Esophagus muscularis mucosa (tissue), 4 donors: ENCODE measurements at places on chromosomes 6 and 20. TPM values are rescaled to one million over a fixed set of nuclear protein-coding genes. Genes with fewer than 3 reads are reported as not detected.

GRCh38 chr6:33698494-33698893, 13.0 kb downstream of the UQCC2 start:
- no peaks in the 10 kb centered on the region for H3K27me3 ChIP-seq
- H3K36me3 ChIP-seq: peaks cover 60% of the 10 kb centered on the region
- no peak overlapping the region for H3K27ac ChIP-seq
- H3K4me1 ChIP-seq: peaks cover 60% of the 10 kb centered on the region
- no peak for DNase-seq

GRCh38 chr6:169220068-169220964, 33.3 kb downstream of the THBS2 start:
- H3K27ac ChIP-seq: no peak overlapping the region
- H3K4me3 ChIP-seq: no peak overlapping the region
- H3K4me1 ChIP-seq: peaks cover 12% of the 10 kb centered on the region
- H3K36me3 ChIP-seq: no peaks in the 10 kb centered on the region

DNA sequence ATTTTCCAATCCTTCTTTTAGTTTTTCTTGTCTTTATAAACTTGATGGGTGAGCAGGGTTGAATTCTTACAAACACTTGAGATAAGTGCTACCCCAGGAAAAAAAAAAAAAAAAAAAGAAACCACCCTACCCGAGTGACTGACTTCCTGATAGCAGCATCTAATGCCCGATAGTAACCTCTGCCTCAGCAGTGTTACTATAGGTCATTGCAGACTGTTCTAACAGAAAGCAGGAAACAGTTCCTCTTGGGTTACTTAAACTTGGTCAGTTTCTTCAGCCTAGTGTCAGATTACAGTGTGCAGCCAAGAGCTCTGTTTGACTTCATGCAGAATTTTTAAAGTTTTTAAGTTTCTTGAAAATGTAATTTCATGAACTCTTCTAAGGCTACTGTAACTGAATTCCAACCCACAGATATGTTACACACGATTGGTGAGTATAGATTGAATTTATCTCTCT, 2.1 kb downstream of the MYLIP start:
- peak overlapping the region; percentile 94 for H3K27ac ChIP-seq
- H3K4me3 ChIP-seq: peak overlapping the region; percentile 99
- H3K27me3 ChIP-seq: no peaks in the 10 kb centered on the region
- no peak for DNase-seq

DNA sequence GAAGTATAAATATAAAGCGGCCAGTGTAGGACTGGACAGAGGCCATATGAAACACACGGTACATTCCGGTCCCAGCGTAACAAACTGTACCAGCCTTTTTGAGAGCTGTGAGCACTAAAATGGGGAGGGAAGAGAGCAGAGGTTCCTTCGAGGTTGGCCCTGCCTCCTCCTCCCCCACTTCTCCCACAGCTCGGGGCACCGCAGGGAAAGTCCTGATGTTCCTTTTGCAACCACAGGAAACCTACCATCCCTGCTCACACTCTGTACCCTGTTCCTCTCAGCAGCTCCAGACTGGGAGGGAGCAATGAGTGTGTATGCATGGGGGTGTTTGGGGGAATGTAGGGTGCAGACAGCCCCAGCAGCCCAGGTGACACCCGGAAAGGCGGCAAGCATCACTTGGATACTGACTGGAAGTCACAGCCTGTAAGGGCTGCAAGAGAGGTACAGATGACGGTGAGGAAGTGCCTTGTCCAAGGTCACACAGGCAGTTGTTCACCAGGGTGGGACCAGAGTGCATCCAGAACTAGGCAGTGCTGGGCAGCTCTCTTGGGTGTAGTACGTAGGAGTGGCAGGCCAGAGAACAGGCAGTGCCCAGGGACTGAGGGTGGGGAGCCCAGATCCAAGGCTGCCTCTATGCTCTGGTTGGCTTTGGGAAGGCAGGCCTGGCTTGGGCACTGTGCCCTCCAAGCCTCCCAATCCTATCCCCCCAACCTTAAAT, 11.0 kb upstream of the ARMC12 start:
- peak; percentile 96 for DNase-seq
- no peaks in the 10 kb centered on the region for H3K36me3 ChIP-seq
- no peaks in the 10 kb centered on the region for H3K27me3 ChIP-seq
- peak overlapping the region; percentile 98 for H3K27ac ChIP-seq
- H3K4me1 ChIP-seq: peaks cover 98% of the 10 kb centered on the region

ZC2HC1B gene
- total RNA-seq: not detected

GRCh38 chr6:53982366-53983050, 128.7 kb upstream of the MLIP start:
- no peaks in the 10 kb centered on the region for H3K36me3 ChIP-seq
- no peak for DNase-seq
- no peaks in the 10 kb centered on the region for H3K27me3 ChIP-seq
- H3K4me1 ChIP-seq: peaks cover 5% of the 10 kb centered on the region

- no peak overlapping the region for H3K27ac ChIP-seq
- H3K36me3 ChIP-seq: no peaks in the 10 kb centered on the region
- no peak overlapping the region for H3K4me3 ChIP-seq
- no peak for DNase-seq
- peaks cover 24% of the 10 kb centered on the region for H3K4me1 ChIP-seq
These were observed 157.2 kb downstream of the PTPRK start for GRCh38 chr6:128363020-128363813.

DNA sequence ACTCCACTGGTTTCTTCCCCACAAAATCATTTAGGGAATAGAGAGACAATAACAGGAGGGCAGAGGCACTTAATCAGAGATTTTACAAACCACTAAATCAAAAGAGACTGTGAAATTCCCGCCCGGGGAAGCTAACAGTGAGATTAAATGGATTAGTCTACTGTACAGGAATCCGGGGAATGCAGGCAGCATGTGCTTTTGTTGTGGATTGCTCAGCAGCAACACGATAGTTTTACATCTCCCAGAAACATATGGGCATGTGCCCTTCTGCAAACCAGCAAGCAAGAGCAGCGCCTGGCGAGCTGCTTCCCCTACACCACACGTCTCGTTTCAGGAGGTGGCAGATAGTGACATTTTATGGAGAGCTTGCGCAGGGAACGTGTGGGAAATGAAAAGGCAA, 382.3 kb downstream of the CD83 start:
- no peak for DNase-seq
- H3K27ac ChIP-seq: no peak overlapping the region
- no peak overlapping the region for H3K4me3 ChIP-seq
- no peaks in the 10 kb centered on the region for H3K27me3 ChIP-seq
- no peaks in the 10 kb centered on the region for H3K36me3 ChIP-seq

DNA sequence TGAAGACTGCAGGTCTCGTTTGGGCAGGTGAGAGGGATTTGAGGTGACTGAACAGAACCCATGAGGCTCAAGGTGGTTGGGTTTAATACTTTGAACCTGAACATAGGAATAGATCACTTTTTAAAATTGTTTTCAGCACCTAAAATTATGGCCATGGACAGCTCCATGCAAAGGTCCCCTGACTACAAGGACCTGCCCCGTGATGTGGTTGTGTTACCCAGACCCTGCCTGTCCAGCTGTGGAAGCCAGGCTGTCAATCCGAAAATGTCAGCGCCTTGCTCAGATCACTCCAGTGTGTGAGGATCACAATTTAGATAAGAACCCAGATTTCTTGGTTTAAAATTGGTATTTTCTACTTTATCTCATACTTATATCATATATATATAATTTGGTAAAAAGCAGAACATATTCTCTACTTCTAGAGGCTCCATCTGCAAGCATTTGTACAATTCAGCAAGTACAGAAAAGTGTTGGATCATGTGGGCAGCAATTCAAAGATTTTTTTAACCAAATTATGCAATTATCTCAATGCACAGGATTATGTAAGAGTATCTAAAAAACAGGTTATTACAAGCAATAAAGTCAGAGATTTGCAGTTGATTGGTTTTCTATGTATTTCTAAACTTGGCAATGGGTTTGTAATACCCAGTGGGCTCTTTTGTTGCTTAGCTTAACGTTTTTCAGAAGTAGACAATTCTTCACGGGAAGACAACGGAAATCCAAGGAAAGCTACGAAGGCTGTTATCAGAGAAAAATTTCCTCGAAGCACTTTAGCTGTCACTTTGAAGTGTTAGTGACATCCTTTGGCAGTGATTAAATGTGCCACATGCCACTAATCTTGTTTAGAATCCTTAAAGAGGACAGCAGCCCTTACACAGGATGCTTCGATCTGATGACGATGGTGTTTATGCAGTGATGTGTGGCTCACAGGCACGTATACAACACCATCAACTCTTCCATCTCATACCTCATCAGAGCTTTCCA, 24.1 kb upstream of the RPS6KA2 start:
- H3K36me3 ChIP-seq: no peaks in the 10 kb centered on the region
- H3K27me3 ChIP-seq: no peaks in the 10 kb centered on the region
- no peak overlapping the region for H3K4me3 ChIP-seq

DNA sequence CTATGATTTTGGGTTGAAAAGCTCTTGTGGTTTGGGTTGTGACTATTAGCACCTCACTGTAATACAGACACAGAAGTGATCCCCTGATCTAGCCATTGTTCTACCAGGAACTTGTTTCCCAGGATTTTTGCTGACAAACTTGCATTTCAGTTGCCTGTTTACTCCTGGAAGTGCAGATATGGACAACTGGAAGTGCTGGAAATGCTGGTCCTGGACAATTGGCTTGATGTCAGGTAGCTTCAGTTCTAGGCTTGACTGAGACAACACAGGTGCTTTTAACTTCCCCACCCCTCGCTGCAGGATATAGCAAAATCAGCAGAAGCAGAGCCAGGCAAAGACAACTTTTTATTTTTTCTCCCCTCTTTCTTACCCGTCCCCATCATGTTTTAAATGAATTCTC, 27.1 kb upstream of the FBXO30 start:
- H3K27me3 ChIP-seq: no peaks in the 10 kb centered on the region
- no peak overlapping the region for H3K4me3 ChIP-seq
- H3K36me3 ChIP-seq: no peaks in the 10 kb centered on the region
- no peak for DNase-seq

GRCh38 chr20:19466206-19466928, 253.9 kb downstream of the SLC24A3 start:
- no peak overlapping the region for H3K4me3 ChIP-seq
- H3K36me3 ChIP-seq: no peaks in the 10 kb centered on the region
- no peaks in the 10 kb centered on the region for H3K27me3 ChIP-seq
- no peak for DNase-seq

DNA sequence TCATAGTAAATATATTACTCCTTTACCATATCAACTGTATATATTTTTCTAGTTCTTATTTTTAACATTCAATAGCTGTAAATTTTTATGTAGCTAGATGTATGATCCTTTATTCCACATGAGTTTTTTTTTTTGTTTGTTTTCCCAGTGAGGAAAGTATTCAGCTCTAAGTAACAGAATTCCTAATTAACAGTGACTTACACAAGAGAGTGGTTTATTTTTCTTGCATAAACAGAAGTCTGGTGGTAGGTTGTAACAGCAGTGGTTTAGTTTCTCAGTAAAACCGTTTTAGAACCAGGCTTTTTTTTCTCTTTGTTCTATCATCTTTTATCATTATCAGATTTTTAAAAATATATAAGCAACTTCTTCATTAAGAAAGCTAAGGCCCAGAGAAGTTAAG, 116.9 kb upstream of the FLRT3 start:
- H3K27me3 ChIP-seq: no peaks in the 10 kb centered on the region
- H3K4me3 ChIP-seq: no peak overlapping the region
- no peaks in the 10 kb centered on the region for H3K36me3 ChIP-seq
- H3K27ac ChIP-seq: no peak overlapping the region
- DNase-seq: no peak

ARHGAP40 gene
- not detected for total RNA-seq

DNA sequence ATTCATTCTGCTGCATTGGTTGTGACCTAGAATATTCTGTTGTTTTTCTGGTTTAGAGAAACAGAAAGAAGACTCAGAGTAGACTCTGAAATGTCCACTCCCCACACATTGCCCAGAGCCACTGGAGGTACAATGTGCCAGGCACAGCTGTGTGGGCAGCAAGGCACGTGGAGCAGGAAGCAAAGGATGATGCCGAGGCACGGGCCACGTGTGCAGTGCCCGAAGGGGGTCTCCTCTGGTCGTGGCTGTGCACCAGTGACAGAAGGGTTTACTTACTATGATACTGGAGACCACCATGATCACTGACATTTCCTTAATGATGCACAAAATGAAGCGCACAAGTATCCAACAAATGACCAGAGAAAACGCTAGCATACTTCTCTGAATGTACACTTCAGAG, 488.9 kb downstream of the PRKN start:
- no peaks in the 10 kb centered on the region for H3K27me3 ChIP-seq
- H3K4me3 ChIP-seq: no peak overlapping the region
- H3K27ac ChIP-seq: no peak overlapping the region
- no peaks in the 10 kb centered on the region for H3K4me1 ChIP-seq

- H3K27me3 ChIP-seq: no peaks in the 10 kb centered on the region
- H3K27ac ChIP-seq: no peak overlapping the region
These were observed 12.7 kb downstream of the SAYSD1 start for GRCh38 chr6:39102071-39102820.

GRCh38 chr6:90151576-90152422, 144.8 kb downstream of the BACH2 start:
- no peak overlapping the region for H3K27ac ChIP-seq
- no peaks in the 10 kb centered on the region for H3K36me3 ChIP-seq
- H3K4me3 ChIP-seq: no peak overlapping the region
- H3K4me1 ChIP-seq: no peaks in the 10 kb centered on the region

- no peak overlapping the region for H3K4me3 ChIP-seq
- H3K4me1 ChIP-seq: peaks cover 28% of the 10 kb centered on the region
- H3K27ac ChIP-seq: no peak overlapping the region
- H3K27me3 ChIP-seq: no peaks in the 10 kb centered on the region
These were observed 3.1 kb downstream of the B3GALT4 start for GRCh38 chr6:33279971-33280511.

DNA sequence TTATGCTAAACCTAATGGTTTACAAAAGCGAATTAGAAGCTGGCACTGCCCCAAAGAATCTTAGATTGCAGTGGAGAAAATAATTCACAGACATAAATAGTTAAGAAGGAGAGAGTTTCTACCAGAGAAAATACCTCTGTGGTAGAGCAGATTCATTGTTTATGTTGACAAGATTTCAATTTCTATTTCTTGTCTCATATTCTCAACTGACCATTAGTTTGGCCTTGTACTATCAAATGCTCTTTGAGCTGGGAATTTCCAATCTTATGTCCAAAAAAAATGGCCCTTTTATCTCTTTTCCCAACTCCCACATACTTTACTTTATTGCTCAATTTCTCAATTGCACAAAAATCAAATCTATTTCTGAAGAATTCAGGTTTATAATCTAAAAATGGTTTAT, 804.1 kb upstream of the CITED2 start:
- H3K4me3 ChIP-seq: no peak overlapping the region
- no peaks in the 10 kb centered on the region for H3K4me1 ChIP-seq
- H3K27me3 ChIP-seq: no peaks in the 10 kb centered on the region
- DNase-seq: no peak
